ENCODE measurements at places on chromosomes 11 and 22. TPM values are rescaled to one million over a fixed set of nuclear protein-coding genes. Genes with fewer than 3 reads are reported as not detected.

DNA sequence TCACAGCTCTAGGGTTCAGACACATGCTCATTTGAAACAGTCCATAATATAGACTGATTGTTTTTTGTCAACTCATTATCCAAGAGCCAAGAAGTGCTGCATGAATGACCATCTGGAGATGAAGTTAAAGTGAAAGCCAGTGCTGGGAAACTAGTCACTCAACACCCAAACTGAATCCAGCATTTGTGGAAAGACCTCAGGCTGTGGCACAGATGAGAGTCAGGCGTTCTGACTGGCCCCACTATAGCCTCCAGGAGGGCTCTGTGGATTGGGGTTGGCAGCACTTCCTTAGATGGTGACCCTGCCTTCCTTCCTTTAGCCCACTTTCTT is 2.1 kb downstream of the FEZ1 start:
- peaks cover 18% of the 10 kb centered on the region for H3K27me3 ChIP-seq
- H3K27ac ChIP-seq, result no peak overlapping the region
- no peaks in the 10 kb centered on the region for H3K36me3 ChIP-seq
- H3K4me1 ChIP-seq, result peaks cover 13% of the 10 kb centered on the region
- H3K4me3 ChIP-seq, result no peak overlapping the region
- no peak for DNase-seq

KRTAP5-8 gene
- not detected for total RNA-seq

PYGM gene
- total RNA-seq, result 2.2 TPM

GRCh38 chr11:925496-926301 is at the start of gene AP2A2:
Gene AP2A2 (plus strand): TSS chr11:925870. CDS start chr11:926022, 152 bp downstream.
- H3K4me3 ChIP-seq, result peak within 1 kb of the TSS; percentile 60
- H3K27me3 ChIP-seq, result no peaks in the 10 kb centered on the region
- no peaks in the 10 kb centered on the region for H3K36me3 ChIP-seq
- H3K4me1 ChIP-seq, result peaks cover 39% of the 10 kb centered on the region

MYBPC3 gene
- total RNA-seq, result not detected

CCDC157 gene
- 2.7 TPM for total RNA-seq

LRRN4CL gene
- total RNA-seq, result 0.11 TPM

- peaks cover 34% of the 10 kb centered on the region for H3K4me1 ChIP-seq
- peaks cover 19% of the 10 kb centered on the region for H3K36me3 ChIP-seq
- H3K4me3 ChIP-seq, result peak overlapping the region; percentile 66
- peak; percentile 57 for DNase-seq
- H3K27ac ChIP-seq, result peak overlapping the region; percentile 83
Observed at GRCh38 chr11:47270331-47271271, 668 bp downstream of the MADD start.

DNA sequence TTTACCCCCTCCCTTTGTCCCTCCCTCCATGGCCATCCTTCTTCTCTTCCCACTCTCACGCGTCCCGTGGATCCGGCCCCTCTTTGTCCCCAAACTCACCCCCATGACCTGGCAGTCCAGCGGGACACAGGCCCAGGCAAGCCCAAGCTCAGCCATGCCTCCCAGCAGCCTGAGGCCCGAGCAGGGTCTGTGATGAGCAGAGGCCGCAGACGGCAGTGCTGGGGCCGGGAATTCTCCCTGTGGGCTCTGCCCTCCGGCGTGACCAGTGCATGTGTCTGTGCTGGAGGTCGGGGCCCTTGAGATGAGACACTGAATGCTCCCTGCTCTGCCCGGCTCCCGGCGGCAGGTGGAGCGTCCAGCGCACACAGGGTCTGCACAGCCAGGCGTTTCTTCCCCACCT is 237.9 kb downstream of the BRD1 start:
- no peak overlapping the region for H3K4me3 ChIP-seq
- no peaks in the 10 kb centered on the region for H3K4me1 ChIP-seq
- no peaks in the 10 kb centered on the region for H3K36me3 ChIP-seq

DNA sequence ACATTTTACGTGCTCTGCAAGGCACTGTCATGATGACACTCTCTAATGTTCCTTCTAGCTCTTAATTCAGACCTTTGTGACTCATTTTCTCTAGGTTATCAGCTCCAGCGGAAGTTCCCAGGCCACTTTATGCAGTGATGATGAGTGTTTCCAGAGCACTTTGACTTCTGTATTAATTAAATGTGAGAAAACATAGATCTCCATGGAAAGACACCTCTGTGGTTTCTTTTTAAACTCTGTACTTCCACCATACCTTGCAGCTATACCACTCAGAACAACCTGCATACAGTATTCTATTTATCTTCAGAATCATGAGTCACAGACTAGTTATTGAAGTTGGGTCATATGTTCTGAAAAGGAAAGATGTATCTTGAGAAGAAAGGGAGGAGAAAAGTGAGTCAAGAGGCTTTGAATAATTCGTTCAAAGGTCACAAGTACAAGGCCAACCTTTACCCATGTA is 175.6 kb upstream of the TENM4 start:
- no peak for DNase-seq
- no peaks in the 10 kb centered on the region for H3K27me3 ChIP-seq
- no peaks in the 10 kb centered on the region for H3K36me3 ChIP-seq
- no peaks in the 10 kb centered on the region for H3K4me1 ChIP-seq

ZBTB3 gene
- 9.4 TPM for total RNA-seq

DNA sequence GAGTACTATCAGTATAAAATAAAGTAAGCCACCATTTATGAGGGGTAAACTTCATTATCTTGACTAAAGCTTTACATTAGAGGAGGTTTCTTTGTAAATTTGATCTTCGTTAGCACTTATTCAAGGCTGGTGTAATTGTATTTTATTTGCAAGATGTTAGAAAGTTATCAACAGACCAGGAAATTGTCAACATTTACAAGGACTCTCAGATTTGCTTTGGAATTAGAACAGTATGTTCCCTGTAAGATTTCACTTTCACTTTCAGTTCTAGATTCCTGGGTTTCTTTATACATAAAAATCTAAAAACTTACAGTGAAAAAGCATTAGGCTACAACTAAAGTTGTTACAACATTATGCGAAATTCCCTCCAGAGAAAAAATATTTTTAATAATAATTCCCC is 4.6 kb upstream of the BIRC3 start:
- no peak for DNase-seq
- H3K27ac ChIP-seq, result no peak overlapping the region
- peaks cover 48% of the 10 kb centered on the region for H3K4me1 ChIP-seq
- no peaks in the 10 kb centered on the region for H3K36me3 ChIP-seq
- H3K27me3 ChIP-seq, result no peaks in the 10 kb centered on the region

GRCh38 chr11:65425105-65425970 is 2.7 kb downstream of the NEAT1 start:
- H3K27ac ChIP-seq, result peak overlapping the region; percentile 98
- H3K27me3 ChIP-seq, result no peaks in the 10 kb centered on the region
- H3K4me3 ChIP-seq, result peak overlapping the region; percentile 89
- H3K4me1 ChIP-seq, result peaks cover 52% of the 10 kb centered on the region
- peaks cover 6% of the 10 kb centered on the region for H3K36me3 ChIP-seq
- DNase-seq, result peak; percentile 69

GRCh38 chr22:48973694-48974041 is 854.0 kb downstream of the BRD1 start:
- H3K27me3 ChIP-seq, result no peaks in the 10 kb centered on the region
- H3K27ac ChIP-seq, result no peak overlapping the region
- no peaks in the 10 kb centered on the region for H3K36me3 ChIP-seq

- DNase-seq, result no peak
- no peaks in the 10 kb centered on the region for H3K4me1 ChIP-seq
- no peak overlapping the region for H3K4me3 ChIP-seq
Observed at GRCh38 chr11:116052603-116053547, 548.7 kb upstream of the CADM1 start.

DNA sequence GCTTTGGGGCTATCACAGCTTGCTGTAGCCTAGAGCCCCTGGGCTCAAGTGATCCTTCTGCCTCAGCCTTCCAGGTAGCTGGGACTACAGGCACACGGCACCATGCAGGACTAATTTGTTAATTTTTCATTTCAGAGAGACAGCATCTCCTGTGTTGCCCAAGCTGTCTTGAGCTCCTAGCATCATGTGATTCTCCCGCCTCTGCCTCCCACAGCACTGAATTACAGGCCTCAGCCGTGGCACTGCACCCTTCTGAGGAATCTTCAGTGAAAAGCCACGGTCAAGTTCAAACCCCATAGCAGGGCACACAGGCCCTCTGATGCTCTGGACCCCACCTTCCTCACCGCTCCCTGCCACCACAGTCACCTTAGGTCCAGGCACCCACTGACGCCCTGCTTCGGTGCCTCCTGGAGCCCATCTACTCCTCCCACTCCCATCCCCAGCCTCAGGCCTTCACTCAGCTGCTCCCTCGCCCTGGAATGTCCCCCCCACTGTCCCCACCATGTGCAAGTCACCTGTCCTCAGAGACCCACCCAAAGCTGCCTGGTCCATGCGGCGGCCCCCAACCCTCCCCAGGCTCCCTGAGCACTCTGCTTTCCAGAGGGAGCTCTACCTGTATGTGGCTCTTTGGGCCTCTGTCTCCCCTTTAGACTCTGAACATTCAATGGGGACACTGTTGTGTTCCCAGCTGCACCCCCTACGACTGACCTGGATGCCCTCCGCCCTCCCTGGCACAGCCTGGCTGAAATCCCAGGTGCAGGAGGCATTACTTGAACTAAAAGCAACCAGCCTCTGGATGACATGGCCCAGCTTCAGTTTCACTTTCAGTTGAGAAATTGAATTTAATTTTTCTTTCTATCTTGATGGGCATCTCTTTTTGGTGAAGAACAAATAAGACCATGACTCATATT is 1.6 kb downstream of the APOL2 start:
- H3K4me3 ChIP-seq, result peak overlapping the region; percentile 91
- no peak for DNase-seq
- no peaks in the 10 kb centered on the region for H3K27me3 ChIP-seq

GRCh38 chr11:64842851-64843685 is 1.4 kb downstream of the CDC42BPG start:
- no peak overlapping the region for H3K4me3 ChIP-seq
- peak overlapping the region; percentile 47 for H3K27ac ChIP-seq
- H3K36me3 ChIP-seq, result no peaks in the 10 kb centered on the region
- peaks cover 28% of the 10 kb centered on the region for H3K4me1 ChIP-seq
- no peak for DNase-seq

GRCh38 chr22:48098921-48099245 is 1336.4 kb downstream of the TBC1D22A start:
- peaks cover 36% of the 10 kb centered on the region for H3K4me1 ChIP-seq
- H3K27me3 ChIP-seq, result no peaks in the 10 kb centered on the region
- DNase-seq, result no peak
- peak overlapping the region; percentile 7 for H3K4me3 ChIP-seq
- peak overlapping the region; percentile 13 for H3K27ac ChIP-seq

EFCAB6 gene
- 0.64 TPM for total RNA-seq

GRK3 gene
- total RNA-seq, result 9.4 TPM

GRCh38 chr11:110355011-110355744 is 58.8 kb upstream of the RDX start:
- no peak overlapping the region for H3K27ac ChIP-seq
- H3K27me3 ChIP-seq, result no peaks in the 10 kb centered on the region
- DNase-seq, result no peak
- no peaks in the 10 kb centered on the region for H3K36me3 ChIP-seq
- no peaks in the 10 kb centered on the region for H3K4me1 ChIP-seq

- no peak overlapping the region for H3K27ac ChIP-seq
- no peak for DNase-seq
- H3K4me3 ChIP-seq, result no peak overlapping the region
- no peaks in the 10 kb centered on the region for H3K27me3 ChIP-seq
Observed at GRCh38 chr11:94938095-94939055, 35.0 kb downstream of the CWC15 start.

RFPL1 gene
- not detected for total RNA-seq

ART5 gene
- total RNA-seq, result not detected

GRCh38 chr11:104946907-104947306 is 21.5 kb downstream of the CASP4 start:
- H3K27ac ChIP-seq, result no peak overlapping the region
- no peak overlapping the region for H3K4me3 ChIP-seq
- peaks cover 34% of the 10 kb centered on the region for H3K36me3 ChIP-seq
- no peak for DNase-seq
- H3K27me3 ChIP-seq, result no peaks in the 10 kb centered on the region
- H3K4me1 ChIP-seq, result no peaks in the 10 kb centered on the region

DNA sequence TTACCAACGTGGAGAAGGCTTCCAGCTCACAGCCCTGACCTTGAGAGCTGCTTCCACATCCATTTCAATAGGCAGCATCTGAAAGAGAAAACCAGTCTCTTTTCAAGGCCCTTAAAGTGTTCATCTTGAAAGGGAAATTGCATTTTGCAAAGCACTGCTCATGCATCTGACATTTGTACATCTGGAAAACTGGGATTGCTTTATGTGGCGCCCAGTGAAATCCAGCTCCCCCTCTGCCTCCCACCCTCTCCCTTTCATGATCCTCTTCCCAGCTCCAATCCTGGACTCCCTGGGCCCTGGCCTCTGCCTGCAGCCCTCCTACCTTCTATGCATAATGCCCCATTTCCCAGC is 17.4 kb downstream of the TP53AIP1 start:
- H3K27me3 ChIP-seq, result no peaks in the 10 kb centered on the region
- H3K27ac ChIP-seq, result no peak overlapping the region
- H3K4me1 ChIP-seq, result no peaks in the 10 kb centered on the region
- no peak overlapping the region for H3K4me3 ChIP-seq
- no peak for DNase-seq
- H3K36me3 ChIP-seq, result no peaks in the 10 kb centered on the region

SCUBE2 gene
- 0.47 TPM for total RNA-seq
